Type B pancreatic cell (in vitro differentiated cells): ENCODE measurements at places on chromosomes 1 and 21.
A peak's percentile ranks its signal among the peaks of the same experiment; 100 is the strongest.

DNA sequence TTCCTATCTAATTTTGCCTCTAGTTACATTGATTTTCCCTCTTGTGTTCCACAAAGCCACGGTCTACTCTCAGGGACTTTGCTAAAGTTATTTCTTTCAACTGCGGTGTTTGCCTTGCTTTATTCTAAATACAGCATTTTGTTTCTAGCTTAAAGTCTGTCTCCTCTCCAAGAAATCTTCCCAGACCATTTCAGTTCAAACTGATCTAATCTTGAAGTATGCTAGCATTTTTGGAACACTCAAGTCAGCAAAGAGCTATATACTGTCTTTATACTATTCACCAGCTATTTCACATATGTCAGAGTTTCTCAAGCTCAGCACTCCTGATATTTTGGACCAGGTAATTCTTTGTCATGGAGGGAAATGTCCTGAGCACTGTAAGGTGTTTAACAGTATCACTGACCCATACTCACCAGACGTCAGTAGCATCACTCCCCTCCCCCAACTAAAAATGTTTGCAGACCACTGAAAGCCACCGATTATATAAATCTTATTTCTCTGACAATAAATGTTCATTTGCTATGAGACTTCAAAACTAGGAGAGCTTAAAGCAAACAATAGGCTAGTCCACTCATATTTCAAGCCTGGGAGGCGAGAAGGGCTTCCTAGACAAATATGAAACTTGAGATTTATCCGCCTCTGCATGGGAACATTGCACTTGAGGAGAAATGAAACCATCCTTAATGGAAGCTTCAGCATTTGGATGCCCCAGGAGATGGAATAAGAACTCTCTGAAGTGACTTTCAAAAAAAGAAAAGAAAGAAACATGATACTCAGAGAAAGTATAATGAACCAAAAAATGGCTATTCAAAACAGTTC lies 81.1 kb downstream of the KIAA0319L start:
- peaks cover 12% of the 10 kb centered on the region for H3K4me1 ChIP-seq
- H3K27ac ChIP-seq = no peak overlapping the region
- H3K4me3 ChIP-seq = no peak overlapping the region

GRCh38 chr1:199243423-199244061 lies 604.7 kb downstream of the PTPRC start:
- no peak for DNase-seq
- peaks cover 10% of the 10 kb centered on the region for H3K4me1 ChIP-seq
- no peaks in the 10 kb centered on the region for H3K27me3 ChIP-seq
- no peak overlapping the region for H3K4me3 ChIP-seq
- no peaks in the 10 kb centered on the region for H3K36me3 ChIP-seq

DNA sequence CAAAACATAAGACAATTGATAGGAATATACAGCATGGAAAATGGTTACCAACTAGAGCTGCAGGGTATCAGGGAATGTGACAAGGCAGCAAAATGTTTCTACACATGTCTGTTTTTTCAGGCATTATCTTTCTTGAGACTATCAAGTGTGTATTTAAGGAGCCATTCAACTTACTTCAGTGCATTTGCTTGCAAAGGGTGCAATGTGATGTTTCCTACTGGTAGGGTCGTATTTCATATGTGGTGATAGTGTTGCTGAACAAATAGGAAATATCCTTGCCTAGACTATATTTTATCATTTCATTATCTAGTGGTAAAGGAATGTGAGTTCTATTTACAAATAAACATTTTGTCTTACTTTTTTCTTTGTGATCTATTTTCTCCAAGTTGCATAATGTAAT lies 42.4 kb downstream of the PTPRC start:
- no peak overlapping the region for H3K27ac ChIP-seq
- DNase-seq = no peak
- peaks cover 18% of the 10 kb centered on the region for H3K4me1 ChIP-seq

DNA sequence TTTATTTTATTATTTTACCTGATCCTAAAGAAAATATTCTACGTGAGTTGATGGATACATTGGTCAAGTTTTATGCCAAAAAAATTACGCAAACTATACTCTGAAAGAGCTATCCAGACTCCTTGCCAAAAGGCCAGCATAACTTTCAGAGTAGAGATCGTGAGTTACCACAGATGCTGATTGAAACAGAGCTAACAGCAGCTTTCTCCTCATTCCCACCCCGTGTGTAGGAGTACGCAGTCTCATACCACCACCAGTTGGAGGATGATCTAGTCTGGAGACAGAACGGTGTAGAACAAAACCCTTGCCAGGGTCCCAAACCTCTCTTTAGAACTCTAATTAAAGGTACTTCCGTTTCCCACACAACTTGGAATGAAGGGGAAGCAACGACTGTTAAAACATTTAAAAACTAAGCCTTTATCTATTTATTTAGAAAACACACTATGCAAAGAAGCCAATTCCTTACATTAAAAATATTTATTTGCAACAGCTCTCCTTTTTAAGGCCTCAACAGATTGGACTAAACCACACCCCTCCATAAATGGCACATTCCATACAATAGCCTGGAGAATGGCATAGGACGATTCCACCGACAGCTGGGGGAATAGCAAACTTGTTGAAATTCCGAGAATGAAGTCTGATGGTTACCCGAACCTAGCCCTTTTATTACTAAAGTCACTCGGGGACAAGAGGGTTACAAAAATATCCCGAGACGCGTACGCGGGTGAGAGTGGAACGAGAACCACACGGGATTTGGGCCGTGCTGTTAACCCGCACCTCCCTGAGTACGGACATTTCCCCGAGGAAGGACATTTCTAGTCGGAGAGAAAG lies 1.4 kb downstream of the NUCKS1 start:
- H3K4me1 ChIP-seq = peaks cover 23% of the 10 kb centered on the region
- peak overlapping the region; percentile 99 for H3K27ac ChIP-seq
- peaks cover 5% of the 10 kb centered on the region for H3K27me3 ChIP-seq
- H3K4me3 ChIP-seq = peak overlapping the region; percentile 100
- H3K36me3 ChIP-seq = peaks cover 16% of the 10 kb centered on the region

DNA sequence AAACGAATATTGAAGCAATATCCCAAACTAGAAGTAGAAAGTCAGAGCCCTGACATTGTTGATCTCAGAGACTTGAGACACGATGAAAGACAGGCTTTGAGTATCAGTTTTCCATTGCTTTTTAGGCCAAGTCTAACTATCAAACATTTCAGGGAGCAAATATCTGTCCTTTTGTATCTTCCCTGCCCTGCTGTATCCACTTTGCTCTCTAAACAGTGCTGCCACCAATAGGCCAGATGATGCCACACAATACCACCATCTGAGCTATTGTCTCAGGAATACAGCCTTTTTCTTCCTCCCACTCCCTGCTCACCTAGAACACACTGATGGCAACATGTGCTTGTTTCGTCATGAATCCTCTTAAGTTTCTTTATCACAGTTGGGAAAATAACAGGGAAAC lies 62.6 kb upstream of the SPAG17 start:
- no peak overlapping the region for H3K4me3 ChIP-seq
- H3K27ac ChIP-seq = no peak overlapping the region
- no peaks in the 10 kb centered on the region for H3K36me3 ChIP-seq
- H3K27me3 ChIP-seq = no peaks in the 10 kb centered on the region
- DNase-seq = no peak

GRCh38 chr1:247681288-247681897 lies 1.9 kb upstream of the OR13G1 start:
- H3K4me3 ChIP-seq = no peak overlapping the region
- no peak overlapping the region for H3K27ac ChIP-seq
- H3K36me3 ChIP-seq = no peaks in the 10 kb centered on the region
- no peak for DNase-seq
- no peaks in the 10 kb centered on the region for H3K4me1 ChIP-seq
- H3K27me3 ChIP-seq = no peaks in the 10 kb centered on the region

- H3K4me3 ChIP-seq = no peak overlapping the region
- H3K27ac ChIP-seq = no peak overlapping the region
- DNase-seq = no peak
- peaks cover 22% of the 10 kb centered on the region for H3K4me1 ChIP-seq
- no peaks in the 10 kb centered on the region for H3K27me3 ChIP-seq
Observed at GRCh38 chr1:66269222-66269621, 264.7 kb upstream of the SGIP1 start.

- H3K36me3 ChIP-seq = peaks cover 38% of the 10 kb centered on the region
- H3K27ac ChIP-seq = no peak overlapping the region
- H3K4me1 ChIP-seq = no peaks in the 10 kb centered on the region
- H3K27me3 ChIP-seq = no peaks in the 10 kb centered on the region
- no peak for DNase-seq
Observed at GRCh38 chr1:171566467-171566866, 55.6 kb upstream of the MYOCOS start.

DNA sequence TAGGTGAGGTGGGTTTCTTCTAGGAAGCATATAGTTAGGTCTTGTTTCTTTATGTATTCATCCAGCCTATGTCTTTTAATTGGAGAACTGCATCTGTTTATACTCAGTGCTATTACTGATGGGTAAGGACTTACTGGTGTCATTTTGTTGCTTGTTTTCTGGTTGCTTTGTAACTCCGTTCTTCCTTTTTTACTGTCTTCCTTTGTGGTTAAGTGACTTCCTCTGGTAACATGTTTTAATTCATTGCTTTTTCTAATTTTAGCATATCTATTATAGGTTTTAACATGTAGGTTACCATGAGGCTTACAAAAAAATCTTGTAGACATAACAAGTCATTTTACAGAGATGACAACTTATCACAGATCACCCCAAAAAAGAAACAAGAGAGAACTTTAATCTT lies 160.8 kb downstream of the VAV3 start:
- H3K36me3 ChIP-seq = no peaks in the 10 kb centered on the region
- H3K4me1 ChIP-seq = peaks cover 5% of the 10 kb centered on the region
- no peak overlapping the region for H3K4me3 ChIP-seq
- H3K27ac ChIP-seq = no peak overlapping the region

DNA sequence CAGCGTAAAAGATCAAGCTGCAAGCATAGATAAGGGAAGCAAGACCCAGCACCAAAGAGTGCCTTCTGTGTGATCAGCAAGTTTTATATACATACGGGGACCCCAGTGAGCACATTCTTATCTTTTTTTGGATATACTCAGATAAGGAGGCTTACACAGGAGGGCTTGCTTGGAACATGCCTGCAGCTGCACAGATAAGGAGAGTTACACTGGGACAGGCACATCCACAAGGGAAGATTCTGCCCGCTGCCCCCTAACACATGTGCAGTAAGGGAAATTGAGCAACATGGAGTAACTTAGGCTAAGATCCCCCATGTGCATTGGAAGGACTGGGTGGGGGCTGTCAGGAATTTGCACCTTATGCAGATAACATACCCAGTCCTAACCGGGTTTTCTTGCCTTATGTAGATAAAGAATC lies 1334.8 kb downstream of the MRPL39 start:
- H3K36me3 ChIP-seq = no peaks in the 10 kb centered on the region
- H3K27me3 ChIP-seq = no peaks in the 10 kb centered on the region
- no peak overlapping the region for H3K27ac ChIP-seq
- no peak overlapping the region for H3K4me3 ChIP-seq
- DNase-seq = no peak

DNA sequence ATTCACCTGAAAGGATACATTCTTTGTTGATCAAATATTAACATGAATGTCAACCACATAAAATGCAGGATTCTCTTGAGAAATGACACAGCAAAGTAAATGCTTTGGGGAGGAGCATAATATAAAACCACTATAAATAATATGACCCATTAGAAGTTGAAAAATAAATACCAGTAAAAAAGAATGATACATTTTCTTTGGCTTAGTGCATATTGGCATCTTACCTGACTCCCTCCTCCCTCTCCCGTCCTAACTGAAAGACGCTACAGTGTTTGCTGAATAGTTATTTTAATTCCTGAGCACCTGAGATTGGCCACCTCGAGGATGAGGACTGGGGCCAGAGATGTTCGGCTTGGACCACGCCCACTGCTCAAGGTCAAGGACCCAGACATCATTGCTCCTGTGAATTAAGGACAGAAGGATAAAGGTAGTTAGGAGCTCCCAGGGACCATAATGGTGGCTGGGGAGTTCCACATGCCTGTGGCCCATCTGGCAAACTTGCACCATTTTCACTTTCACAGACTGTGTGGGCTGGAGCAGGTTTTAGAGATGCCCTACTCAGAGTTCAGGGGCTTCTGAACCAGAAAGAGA lies 16.4 kb upstream of the CPLANE2 start:
- no peak for DNase-seq
- peaks cover 9% of the 10 kb centered on the region for H3K36me3 ChIP-seq
- no peaks in the 10 kb centered on the region for H3K27me3 ChIP-seq
- peaks cover 8% of the 10 kb centered on the region for H3K4me1 ChIP-seq
- H3K27ac ChIP-seq = peak overlapping the region; percentile 57

- H3K4me3 ChIP-seq = no peak overlapping the region
- no peak overlapping the region for H3K27ac ChIP-seq
- peaks cover 12% of the 10 kb centered on the region for H3K4me1 ChIP-seq
- no peaks in the 10 kb centered on the region for H3K27me3 ChIP-seq
- H3K36me3 ChIP-seq = peaks cover 30% of the 10 kb centered on the region
Observed at GRCh38 chr21:42575111-42575510, 61.5 kb downstream of the SLC37A1 start.
